ENCODE measurements at places on chromosomes 3 and 15.

DNA sequence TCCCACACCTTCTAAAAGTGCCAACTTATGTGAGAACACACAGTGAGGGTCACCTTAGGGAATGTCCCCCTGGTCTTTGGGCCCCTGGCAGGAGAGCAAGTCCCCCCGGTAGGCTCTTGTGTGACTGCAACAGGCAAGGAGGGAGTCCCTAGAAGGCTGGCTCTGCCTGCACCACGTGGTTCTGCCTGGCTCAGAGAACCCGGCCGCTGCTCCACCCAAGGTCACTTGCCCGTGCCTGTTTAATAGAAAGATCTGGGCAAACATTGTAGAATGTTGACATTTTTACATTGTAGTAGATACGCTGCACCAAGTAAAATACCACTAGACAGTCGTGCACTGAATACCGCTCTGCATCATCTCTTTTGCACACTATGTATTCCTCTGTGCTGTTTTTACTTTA lies 21.9 kb downstream of the GABRA5 start:
- no peak for DNase-seq

DNA sequence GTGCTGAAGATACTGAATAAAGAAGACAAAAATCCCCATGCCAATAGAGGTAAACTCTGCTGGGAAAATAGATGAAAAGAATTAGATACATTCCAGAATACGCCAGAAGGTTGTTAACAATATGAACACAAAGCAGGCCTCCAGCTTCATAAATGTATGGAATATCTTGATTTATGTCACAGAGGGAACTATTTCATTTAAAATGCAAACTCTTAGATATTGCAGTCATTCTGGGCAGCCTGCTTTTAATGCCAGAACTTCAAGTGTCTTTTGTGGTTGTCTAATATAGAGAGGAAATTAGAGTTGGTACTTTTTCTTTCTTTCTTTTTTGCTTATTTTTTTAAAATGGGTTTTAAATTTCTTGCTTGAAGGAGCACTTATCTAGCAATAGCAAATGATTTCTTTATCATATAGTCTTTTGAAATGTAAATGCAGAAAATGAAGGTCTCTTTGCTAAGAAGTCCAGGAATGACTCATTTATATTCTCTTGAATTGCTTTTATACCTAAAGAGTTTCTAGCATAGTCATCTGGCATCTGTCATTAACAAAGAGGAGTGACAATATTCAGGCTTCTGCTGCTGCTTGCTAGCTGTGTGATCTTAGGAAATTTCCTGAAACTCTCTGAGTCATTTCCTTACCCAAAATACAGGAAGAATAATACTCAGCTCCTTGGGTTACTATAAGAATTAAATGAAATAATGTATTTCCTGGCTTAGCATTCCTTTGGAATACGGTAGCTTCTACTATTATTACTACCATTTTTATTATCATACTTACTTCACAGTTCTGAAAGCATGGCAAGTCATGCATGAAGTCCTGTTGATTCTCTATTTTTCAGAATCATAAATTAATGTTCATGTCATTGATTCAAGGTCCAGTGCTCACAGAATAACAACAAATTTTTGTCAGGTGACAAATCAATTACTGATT lies 527.6 kb downstream of the DIPK2A start:
- DNase-seq = no peak

DNA sequence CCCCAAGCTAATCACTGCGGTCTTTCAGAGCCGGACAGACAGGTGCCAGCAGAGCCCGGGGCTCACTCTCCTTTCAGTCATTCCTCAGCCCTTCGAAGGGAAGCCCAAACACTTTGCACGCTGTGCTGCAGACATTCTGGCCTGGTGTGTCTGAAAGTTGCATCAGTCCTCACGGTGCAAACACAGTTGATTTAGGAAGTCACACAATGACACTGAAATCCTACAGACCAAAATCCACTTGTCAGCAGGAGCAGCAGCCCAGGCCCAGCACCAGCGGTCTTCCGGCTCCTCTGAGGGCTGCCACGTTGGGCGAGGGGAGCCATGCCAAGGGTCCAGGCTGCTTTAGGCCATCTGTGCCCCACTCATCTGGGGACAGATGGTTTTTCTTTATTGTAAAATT lies 61.6 kb downstream of the RGMA start:
- DNase-seq = no peak

DNA sequence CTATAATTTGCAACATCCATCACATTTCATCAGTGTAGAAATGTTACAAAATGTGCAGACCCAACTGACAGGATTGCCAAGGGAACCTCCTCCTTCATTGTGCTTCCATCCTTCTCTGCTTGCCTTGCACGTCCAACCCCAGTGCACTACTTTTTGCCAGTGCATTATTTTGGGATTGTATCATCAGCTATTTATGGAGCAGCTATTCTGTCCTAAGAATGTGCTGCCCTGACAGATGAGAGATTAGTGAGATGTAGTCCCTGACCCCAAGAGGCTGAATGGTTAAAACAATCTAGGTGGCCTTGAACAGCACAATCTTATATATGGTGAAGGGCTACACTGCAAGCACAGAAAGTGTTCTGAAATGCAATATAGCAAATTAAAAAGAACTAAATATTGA lies 935.8 kb downstream of the IGSF11 start:
- no peak for DNase-seq

- DNase-seq = no peak
Measured at GRCh38 chr3:6567241-6567640, 293.7 kb upstream of the GRM7 start.
